ENCODE measurements at places on chromosomes 6 and 20.
A peak's percentile ranks its signal among the peaks of the same experiment; 100 is the strongest.

GRCh38 chr20:34315236-34315635, 12.1 kb upstream of the AHCY start:
- no peak for DNase-seq

GRCh38 chr6:15783484-15783883, 120.7 kb upstream of the DTNBP1 start:
- DNase-seq = no peak

- DNase-seq = no peak
These were observed 19.5 kb upstream of the NPEPL1 start for GRCh38 chr20:58673119-58673518.

DNA sequence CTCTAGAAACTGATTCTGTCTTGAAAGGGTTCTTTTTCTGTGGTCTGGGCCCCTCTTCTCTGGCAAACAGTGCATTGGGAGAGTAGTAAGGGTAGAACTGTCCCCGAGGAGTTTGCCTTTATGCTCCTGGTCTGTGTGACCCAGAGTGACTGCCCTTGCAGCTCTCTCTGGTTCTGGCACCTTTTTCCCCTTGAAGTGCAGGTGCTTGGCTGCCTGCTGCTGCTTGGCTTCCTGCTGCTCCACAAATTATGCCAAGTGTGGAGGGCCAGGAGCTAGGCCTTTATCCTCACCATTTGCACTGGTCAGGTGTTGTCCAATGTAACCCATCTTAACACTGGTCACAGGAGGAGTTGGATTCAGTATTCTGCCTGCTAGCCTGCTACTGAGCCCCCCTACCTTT, 11.2 kb downstream of the KIZ start:
- no peak for DNase-seq

DNA sequence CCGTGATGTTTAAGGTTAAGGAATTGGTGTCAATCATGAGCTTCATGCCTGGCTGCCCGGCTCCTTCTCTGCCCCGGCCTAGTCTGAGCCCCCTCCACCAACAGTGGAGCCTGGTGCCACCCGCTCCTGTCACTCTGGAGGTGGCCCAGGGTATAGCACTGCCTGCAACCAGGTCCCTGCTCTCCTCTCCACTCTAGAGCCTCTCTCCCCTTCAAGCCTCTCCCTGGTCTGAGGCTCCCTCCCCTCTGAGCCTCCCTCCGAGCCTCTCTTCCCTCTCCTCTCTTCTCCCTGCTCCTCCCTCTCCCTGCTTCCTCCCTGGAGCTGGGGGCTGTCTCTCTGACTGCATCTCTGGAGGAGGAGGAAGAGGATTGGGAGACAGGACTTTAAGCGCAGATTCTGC, 31.3 kb upstream of the MRGBP start:
- no peak for DNase-seq

GRCh38 chr6:18241208-18242038, 22.9 kb downstream of the DEK start:
- DNase-seq = no peak

- peak; percentile 88 for DNase-seq
These were observed 137.0 kb upstream of the STMND1 start for GRCh38 chr6:16964553-16965499.

- no peak for DNase-seq
These were observed 57.8 kb downstream of the POPDC3 start for GRCh38 chr6:105121981-105122380.

DNA sequence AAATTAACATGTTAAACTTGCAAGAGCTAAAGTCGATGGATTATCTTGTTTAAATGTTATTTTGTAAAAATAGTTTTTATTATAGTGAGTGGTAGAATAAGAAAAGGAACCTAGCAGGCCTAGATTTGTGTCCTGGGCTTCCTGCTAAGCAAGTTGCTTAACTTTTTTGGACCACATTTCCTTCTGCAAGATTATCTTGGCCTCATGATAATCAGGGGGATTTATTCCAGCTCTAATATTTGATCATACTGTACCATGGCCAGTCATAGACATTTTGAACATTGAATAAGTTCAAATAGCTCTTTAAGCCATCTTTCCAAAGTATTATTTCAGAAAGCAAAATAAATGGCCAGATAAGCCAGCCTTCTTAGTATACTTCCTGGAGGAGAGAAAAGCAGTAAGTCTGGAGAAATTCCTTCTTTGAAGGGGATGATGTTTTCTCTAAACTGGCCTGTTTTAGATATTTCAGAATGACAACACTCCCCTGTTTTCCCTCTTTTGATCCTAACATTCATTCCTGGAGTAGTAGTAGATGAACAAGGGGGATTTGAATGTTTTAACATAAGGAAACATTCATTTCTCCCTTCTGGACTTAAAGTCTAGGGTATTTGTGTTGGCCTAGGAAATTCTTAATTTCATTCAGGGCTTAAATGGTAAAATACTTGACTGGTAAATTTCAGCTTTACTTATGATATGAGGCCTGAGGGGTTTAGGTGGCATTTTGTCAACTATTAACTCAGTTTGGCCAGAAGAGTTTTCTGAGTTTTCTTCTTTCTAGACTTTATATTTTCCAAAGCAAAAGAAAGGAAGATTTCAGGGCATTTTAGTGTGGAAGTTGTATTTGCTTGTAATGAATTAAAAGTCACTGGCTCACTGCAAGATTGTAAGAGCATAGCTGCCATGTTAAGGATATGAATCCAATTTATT, 108.8 kb upstream of the SCGN start:
- no peak for DNase-seq

- DNase-seq = no peak
These were observed 86.9 kb downstream of the SH3BGRL2 start for GRCh38 chr6:79717989-79718388.

- DNase-seq = no peak
These were observed 46.1 kb downstream of the TBX18 start for GRCh38 chr6:84718038-84718955.

GRCh38 chr6:3226481-3227362, 731 bp downstream of the TUBB2B start:
- peak; percentile 73 for DNase-seq

GRCh38 chr6:37202788-37203491, 33.0 kb downstream of the PIM1 start:
- DNase-seq = no peak

DNA sequence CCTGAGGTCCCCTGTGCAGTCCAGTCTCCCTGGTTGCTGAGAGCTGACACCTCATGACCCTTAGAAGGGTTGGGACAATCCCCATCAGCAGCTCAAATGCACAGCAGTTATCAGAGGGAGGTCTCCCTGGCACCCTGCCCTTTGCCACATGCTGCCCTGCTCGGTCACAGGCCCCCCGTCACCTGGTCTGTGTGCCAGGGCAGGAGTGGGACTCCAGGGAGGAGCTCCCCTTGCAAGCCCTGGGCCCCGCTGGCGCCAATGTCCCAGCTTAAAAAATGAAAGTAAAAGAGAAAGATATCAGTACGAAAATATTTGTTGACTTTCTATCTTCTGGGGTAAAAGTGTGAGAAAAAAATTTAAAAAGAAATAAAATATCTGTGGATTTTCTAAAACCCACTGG, 68.1 kb upstream of the SLC22A16 start:
- no peak for DNase-seq

DNA sequence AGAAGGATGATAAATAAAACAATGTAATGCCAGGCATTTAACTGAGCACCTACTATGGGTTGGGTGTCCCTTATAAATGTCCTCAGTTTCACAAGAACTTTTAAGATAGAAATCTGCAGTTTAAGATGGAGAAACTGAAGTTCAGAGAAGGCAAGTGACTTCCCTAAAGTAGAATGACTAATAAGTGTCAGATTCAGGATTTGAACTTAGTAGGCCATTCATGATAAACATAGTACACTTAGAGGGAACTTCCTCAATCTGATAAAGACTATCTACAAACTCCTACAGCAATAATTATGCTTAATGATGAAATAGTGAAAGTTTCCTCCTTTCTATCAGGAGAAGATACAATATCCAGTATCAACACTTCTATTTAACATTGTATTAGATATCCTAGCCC, 43.9 kb downstream of the NCR2 start:
- DNase-seq = no peak

- peak; percentile 51 for DNase-seq
These were observed 28.5 kb upstream of the SNRPB2 start for GRCh38 chr20:16701296-16701695.

DNA sequence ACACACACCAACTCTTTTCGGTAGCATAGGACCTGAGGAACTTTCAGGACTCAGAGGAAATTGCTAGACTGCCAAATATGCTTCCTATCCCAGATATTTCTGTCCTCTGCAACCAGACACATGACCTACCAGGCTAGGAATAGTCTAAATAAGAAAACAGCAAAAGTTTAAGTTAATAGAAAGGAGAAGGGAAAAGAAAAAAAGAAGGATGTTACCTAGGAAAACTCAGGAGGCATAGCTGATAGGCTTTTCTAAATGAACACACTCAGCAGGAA, 74.6 kb downstream of the MAP3K5 start:
- no peak for DNase-seq

GRCh38 chr6:139369568-139370282, 4.7 kb downstream of the CITED2 start:
- peak; percentile 74 for DNase-seq

DNA sequence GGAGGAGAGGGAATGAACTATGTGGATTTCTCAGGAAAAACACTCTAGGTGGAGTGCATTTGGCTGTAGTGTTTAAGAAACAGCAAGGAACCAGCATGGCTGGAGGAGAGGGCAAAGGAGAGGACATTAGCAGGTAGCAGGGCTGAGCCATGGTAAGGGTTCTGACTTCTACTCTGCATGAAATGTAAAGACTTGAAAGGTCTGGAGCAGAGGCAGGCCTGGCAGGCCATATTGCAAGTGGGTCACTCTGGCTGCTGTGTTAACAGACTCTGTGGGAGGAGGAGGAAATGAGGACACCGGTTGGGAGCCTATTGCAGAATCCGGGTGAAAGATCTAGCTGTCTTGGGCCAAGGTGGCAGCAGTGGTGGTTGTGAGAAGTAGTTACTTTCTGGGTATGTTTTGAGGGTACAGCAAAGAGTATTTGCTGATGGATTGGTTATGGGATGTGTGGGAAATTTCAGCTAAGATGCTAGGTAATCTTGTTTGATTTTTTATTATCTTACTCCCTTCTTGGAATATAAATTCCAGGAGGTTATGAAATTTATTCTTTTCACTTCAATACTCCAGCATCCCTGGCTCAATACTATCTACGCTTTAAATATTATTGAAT, 115.9 kb upstream of the BCLAF1 start:
- DNase-seq = no peak

DNA sequence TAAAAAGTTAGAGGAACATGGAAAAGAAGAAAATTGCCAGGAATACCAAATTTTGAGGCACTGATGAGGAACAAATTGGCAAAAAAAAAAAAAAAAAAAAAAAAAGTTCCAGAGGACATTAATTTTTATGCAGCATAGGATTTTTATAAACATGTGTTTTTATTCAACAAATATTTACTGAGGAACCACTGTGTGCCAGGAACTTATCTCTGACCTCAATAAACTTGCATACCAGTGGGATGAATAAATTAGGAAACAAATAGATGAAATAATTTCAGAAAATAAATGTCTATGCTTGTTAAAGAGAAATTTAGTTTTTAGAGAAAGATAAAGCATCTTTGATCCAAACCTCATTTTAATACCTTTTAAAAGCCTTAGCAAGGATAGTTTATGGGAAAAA, 175.1 kb downstream of the PDE10A start:
- no peak for DNase-seq

GRCh38 chr6:40285535-40285934, 301.6 kb downstream of the LRFN2 start:
- peak; percentile 24 for DNase-seq

DNA sequence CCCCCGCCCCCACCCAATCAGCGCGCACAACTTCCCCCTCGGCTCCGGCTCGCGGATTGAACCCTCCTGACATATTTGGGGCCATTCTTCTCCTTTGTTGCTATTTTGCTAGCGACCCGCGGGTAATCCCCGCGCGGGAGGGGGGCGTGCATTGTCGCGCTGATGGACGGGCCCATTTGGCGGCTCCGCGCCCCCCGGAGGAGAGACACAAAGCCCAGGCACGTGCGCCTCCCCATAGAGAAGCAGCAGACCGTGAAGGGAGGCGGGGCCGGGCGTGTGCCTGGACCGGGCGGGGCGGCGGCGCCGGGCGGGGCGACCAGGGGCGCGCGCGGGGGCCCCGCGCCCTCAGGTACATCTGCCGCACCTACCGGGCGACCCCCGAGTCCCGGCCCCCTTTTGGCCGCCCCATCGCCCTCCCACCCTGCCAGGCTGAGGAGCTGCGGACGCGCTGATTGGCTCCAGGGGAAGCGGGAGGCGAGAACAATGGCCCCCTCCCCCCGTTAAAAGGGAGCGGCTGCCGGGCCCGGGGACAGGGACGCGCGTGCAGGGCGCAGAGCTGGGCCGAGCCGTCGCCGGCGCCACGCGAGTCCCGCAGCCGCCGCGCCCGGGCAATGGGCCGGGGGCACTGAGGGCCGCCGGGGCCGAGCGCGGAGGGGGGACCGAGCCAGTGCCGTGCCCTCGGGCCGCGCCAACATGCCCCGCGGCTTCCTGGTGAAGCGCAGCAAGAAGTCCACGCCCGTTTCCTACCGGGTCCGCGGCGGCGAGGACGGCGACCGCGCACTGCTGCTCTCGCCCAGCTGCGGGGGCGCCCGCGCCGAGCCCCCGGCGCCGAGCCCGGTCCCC, at the start of gene INSM1:
TSS of gene INSM1 (plus strand) at position 530 of the 843 bp plus-strand sequence. CDS start at position 694, 164 bp downstream.
- DNase-seq = peak; percentile 75

- no peak for DNase-seq
These were observed 1760.2 kb upstream of the DEFB115 start for GRCh38 chr20:29497261-29497671.

- no peak for DNase-seq
These were observed 80.7 kb downstream of the TBC1D7 start for GRCh38 chr6:13247627-13248026.

GRCh38 chr6:36671687-36672375, 6.7 kb upstream of the CDKN1A start:
- DNase-seq = no peak

- no peak for DNase-seq
These were observed 50.7 kb downstream of the DSTN start for GRCh38 chr20:17620371-17621228.

DNA sequence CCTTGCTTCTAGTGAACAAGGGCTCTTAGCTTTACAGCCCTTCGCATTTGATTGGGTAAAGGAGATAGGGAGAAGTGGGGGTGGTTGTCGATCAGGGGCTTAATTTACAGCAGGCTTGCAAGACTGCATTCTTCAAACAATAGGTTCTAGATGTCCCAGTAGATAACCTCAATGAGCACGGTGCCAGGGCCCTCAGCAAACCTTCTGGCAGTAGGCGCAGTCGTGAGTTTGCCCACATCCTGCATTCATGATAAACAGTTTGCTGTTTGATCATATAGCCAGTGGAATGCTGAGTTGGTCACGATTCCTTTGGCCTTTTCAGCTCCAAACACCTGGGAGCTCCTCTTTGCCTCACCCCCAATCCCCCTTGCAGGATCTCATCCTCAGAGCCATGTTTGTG, 27.5 kb downstream of the SUN5 start:
- DNase-seq = no peak

- DNase-seq = no peak
These were observed 364.3 kb upstream of the HS3ST5 start for GRCh38 chr6:114707081-114707620.

- DNase-seq = no peak
These were observed 458.0 kb downstream of the DOK5 start for GRCh38 chr20:54933212-54933904.

- peak; percentile 24 for DNase-seq
These were observed 199.1 kb upstream of the BTBD3 start for GRCh38 chr20:11718474-11719094.

GRCh38 chr6:153207006-153207405, 75.9 kb upstream of the RGS17 start:
- no peak for DNase-seq

- DNase-seq = no peak
These were observed 65.9 kb downstream of the FAM135A start for GRCh38 chr6:70479236-70479635.

Data from GM23338 (cell line).